ENCODE measurements at places on chromosomes 5 and 9. TPM values are rescaled to one million over a fixed set of nuclear protein-coding genes. Genes with fewer than 3 reads are reported as not detected.
A peak's percentile ranks its signal among the peaks of the same experiment; 100 is the strongest.

The SELENOP gene
- 299 TPM for total RNA-seq

The IL6ST gene
- total RNA-seq: 132 TPM

The SLC34A3 gene
- total RNA-seq: not detected

GRCh38 chr9:114429488-114429887 is 41.7 kb upstream of the AKNA start:
- no peak for DNase-seq

DNA sequence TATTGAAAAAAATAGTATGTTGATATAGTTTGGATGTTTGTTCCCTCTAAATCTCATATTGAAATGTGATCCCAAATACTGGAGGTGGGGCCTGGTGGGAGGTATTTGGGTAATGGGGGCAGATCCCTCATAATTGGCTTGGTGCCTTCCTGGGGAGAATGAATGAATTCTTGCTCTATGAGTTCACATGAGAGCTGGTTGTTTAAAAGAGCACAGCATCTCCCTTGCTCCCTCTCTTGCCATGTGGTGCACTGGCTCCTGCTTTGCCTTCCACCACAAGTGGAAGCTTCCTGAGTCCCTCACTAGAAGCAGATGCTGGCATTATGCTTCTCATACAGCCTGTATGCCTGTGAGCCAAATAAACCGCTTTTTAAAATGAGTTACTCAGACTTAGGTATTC is 154.8 kb downstream of the ADAMTS6 start:
- no peak for DNase-seq

- DNase-seq: no peak
Measured at GRCh38 chr5:80059354-80059980, 24.3 kb downstream of the THBS4 start.

GRCh38 chr9:124191691-124192395 is 65.9 kb upstream of the NEK6 start:
- no peak for DNase-seq

- DNase-seq: no peak
Measured at GRCh38 chr5:15823398-15823797, 323.4 kb downstream of the FBXL7 start.

DNA sequence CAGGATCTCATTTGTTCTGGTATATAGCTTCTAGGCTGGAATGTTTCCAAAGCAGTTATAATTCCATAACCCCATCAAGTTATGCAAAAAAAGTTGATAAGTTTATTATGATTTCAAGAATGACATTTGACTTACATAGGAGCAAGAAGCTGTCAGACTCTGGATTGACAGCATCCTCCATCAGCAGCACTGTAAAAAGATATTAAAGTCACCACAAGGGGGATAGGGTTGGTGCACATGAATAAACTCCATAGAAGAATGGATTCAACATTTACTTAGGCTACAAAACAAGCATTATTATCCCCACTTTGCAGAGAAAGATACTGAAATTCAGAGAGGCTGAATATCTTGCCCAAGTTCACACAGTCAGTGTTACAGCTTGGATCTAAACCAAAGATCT is 208.9 kb upstream of the SLC30A5 start:
- no peak for DNase-seq

- DNase-seq: no peak
Measured at GRCh38 chr5:73921741-73922140, 295.7 kb downstream of the ARHGEF28 start.

DNA sequence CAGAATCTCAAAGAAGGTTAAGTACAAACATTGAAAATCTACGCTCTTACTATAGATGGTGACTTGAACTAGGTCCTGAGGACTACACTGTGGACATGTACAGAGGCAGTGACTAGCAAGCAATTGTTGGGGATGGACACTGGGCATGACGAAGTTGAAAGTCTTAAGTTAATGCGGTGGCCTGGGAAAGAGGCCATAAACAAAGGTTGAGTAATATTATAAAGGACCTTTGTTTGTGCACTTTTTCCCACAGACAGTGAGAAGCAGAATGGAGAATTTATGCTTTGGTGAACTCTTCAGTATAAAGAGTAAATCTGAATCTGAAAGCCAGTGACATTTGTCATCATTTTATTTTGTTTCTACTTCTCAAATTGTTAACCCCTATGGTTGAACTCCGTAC is 15.3 kb downstream of the ALDH1A1 start:
- DNase-seq: no peak

GRCh38 chr5:18099261-18099660 is 465.0 kb downstream of the TAF11L14 start:
- no peak for DNase-seq

DNA sequence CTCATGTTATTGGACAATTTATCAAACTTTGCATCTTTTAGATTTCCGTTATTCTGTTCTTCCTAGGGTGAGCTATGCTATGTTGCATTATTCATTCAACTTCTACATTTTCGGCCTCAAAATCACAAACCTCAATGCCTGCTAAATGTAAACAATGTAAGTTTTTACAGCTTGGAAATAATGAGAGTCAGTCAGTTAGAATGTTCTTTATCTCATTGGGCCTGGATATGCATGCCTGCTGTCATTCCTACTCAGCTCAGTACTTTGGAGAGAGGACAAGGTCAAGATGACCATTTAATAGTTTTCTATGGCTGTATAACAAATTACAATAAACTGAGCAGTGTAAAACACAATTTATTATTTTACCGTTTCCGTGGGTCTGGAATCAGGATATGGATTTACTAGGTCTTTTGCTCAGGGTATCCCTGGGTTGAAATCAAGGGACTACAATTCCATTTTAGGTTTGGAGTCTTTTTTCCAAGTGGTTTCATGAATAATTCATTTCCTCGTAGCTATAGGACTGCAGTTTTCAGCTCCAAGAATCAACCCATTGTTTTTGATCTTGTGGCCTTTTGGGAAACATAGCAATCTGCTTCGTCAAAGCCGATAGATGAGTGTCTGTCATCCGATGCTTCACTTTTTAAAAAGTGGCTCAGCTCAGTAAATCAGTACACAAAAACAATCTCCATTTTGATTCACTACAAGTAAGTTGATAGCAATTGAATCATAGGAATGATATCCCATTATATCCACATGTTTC is 1143.2 kb upstream of the CDH6 start:
- DNase-seq: no peak

- no peak for DNase-seq
Measured at GRCh38 chr9:70136632-70137031, 93.0 kb downstream of the MAMDC2 start.

DNA sequence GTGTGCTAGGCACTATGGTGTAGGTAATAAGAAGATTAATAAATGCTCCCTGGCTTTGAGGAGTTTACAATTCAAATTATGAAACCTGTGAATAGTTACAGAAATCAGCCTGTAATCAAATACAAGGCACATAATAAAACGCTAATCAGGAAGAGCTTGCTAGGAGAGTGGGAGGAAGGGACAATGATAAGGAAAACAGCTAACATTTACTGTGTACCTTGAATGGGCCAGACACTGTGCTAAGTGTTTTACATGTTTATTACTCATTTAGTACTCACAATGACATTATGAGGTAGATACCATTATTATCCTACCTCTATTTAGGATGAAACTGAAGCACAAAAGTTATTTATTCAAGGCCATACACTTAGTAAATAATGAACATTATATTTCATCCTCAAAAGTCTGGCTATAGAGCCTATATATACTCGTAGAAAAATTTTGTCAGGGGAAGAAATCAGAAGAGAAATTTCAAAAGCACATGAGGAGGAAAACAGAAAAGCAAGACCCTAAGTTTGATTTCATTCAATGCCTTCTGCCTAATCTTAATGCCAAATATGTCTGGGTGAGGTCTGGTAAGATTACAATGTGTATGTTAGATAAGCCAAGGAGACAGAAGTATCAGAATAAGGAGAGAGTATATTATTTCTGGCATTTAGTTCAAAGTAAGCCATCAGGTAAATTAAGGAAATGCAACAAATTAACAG is 35.9 kb downstream of the AFF4 start:
- no peak for DNase-seq

- DNase-seq: no peak
Measured at GRCh38 chr5:103829585-103829984, 267.0 kb upstream of the NUDT12 start.

DNA sequence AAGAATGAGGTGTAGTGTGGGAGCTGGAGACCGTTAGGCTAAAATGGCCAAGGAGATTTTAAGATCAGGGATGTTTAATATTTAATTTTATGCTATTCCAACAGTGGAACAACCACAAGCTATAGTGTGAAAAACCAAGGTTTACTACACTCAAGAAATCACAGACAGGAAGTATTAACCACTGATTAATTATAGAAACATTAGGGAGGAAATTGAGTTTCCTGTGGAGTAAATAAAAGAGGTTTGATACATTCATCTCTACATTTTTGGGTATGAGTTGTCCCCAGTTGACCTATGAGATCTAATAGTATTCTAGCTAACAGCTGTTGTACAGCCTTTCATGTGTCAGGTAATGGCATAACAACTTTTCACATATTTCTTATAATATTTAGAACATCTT is 103.7 kb upstream of the MPDZ start:
- DNase-seq: no peak

- no peak for DNase-seq
Measured at GRCh38 chr9:95000821-95001220, 274.3 kb downstream of the AOPEP start.

DNA sequence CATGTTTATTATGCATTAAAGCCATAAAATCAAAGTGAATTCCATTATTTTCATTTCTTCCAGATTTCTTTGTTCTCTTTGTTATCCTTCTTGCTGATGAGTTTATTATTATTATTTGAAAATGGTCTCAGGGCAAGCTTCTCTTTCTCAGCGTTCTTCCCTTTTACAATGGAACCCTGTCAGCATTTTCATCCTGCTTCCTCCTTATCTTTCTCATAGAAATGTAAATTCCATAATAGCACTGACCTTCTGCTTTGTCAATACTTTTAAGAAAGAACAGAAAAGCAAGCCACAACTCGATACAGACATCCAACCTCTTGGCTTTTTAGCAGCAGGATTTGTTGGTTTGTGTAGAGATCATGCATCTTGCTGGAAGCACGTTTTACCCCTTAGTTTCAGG is 114.0 kb upstream of the BASP1 start:
- DNase-seq: no peak

- DNase-seq: peak; percentile 60
Measured at GRCh38 chr9:127987103-127987614, 6.4 kb upstream of the EEIG1 start.
